ENCODE measurements at places on chromosomes 5 and 9. TPM values are rescaled to one million over a fixed set of nuclear protein-coding genes. Genes with fewer than 3 reads are reported as not detected.

Gene LVRN
- total RNA-seq, result 1.2 TPM

Gene TMEM215
- not detected for total RNA-seq

Gene MARCOL
- total RNA-seq, result not detected

Gene BTF3
- 465 TPM for total RNA-seq

Gene SPAG8
- total RNA-seq, result 7.1 TPM

Gene ARID3C
- total RNA-seq, result not detected

Gene IL9
- total RNA-seq, result not detected

Gene RAD17
- 20.9 TPM for total RNA-seq

Gene RAI14
- 16.9 TPM for total RNA-seq

Gene GPX8
- total RNA-seq, result 38.0 TPM

Gene BHMT
- total RNA-seq, result not detected

Gene KLF9
- total RNA-seq, result 155 TPM

Gene CCDC192
- total RNA-seq, result 1.3 TPM

Gene HK3
- total RNA-seq, result 3.1 TPM

Gene BSPRY
- 53.2 TPM for total RNA-seq

Gene CDH18
- not detected for total RNA-seq

Gene IGFBPL1
- 32.1 TPM for total RNA-seq

Gene HAUS6
- 7.7 TPM for total RNA-seq

Gene ADAMTS6
- total RNA-seq, result 1.0 TPM

Gene PRUNE2
- total RNA-seq, result 3.7 TPM

Gene OTULINL
- 6.0 TPM for total RNA-seq

Gene DRD1
- total RNA-seq, result not detected

Gene CA9
- total RNA-seq, result not detected

Gene INSL4
- total RNA-seq, result not detected

Gene ASPN
- 2.4 TPM for total RNA-seq

Gene RANBP17
- 35.0 TPM for total RNA-seq

Gene DPYSL3
- total RNA-seq, result 23.7 TPM

Gene WNT8A
- not detected for total RNA-seq

Gene PELO
- 25.5 TPM for total RNA-seq

Gene CD72
- total RNA-seq, result 3.1 TPM
